ENCODE measurements at places on chromosomes 6 and 20.
A peak's percentile ranks its signal among the peaks of the same experiment; 100 is the strongest.

DNA sequence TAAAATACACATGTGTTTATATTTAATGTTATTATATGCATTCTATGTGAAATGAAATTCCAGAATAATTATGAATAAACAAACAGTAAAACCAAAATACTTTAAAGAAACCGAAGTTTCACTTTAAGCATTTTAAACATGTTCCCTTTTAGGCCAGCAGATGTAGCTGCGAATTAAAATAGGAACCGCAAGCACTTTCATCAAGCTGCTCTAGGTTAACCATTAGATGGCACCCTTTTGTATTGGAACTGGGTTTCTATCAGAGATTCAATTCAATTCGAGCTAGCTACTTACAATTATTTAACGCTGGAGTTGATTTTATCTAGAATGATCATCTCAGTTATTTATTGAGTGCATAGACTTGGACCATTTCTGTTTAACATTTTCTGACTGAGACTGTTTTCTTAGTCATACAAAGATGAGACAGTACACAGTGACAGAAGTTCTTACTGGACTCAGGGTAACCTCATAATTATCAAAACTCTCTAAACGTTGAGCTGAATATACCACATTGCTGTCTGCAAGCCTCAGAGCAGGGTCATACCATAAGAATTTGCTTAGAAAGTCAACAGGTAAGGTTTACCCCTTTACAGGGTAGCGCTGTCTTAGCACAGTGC, 8.5 kb downstream of the TMEM242 start:
- peak; percentile 80 for DNase-seq

DNA sequence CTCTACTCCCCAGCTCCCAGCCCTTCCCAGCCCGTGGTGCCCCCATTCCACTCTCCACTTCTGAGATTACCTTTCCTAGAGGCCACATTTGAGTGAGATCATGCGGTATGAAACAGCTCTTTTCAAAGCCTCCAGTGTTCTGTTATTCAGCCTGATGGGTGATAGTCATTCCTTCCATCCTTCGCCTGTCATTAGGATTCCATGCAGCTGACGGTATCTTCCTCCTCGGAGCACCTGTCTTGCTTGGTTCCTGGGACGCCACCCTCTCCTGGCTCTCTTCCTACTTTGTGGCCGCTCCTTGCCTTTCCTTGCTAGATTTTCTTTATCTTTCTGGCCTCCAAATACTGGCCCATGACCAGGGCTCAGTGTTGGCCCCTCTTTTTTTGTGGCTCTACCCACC, 137.0 kb downstream of the ARID1B start:
- no peak for DNase-seq

GRCh38 chr20:37994512-37994911, 38.7 kb downstream of the TTI1 start:
- DNase-seq: peak; percentile 57

- peak; percentile 11 for DNase-seq
Observed at GRCh38 chr6:91276315-91276714, 689.4 kb upstream of the MAP3K7 start.

DNA sequence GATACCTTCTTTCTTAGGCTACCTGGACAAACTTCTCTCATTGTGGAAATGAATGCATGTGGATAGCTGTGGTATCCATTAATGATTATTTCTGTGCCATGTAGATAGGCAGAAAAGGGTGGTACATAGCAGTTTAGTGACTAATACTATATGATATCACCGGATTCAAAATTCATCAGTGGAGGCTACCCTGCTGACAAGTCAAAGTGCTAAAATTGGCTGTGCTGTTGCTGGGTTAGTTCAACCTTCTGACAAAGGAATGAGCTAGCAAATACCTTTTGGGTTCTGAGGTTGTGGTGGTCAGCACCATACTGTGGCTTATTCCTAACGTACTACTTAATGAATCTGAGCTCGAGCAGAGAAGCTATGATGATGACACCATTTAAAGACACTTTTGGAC, 109.1 kb downstream of the TFAP2B start:
- DNase-seq: no peak

DNA sequence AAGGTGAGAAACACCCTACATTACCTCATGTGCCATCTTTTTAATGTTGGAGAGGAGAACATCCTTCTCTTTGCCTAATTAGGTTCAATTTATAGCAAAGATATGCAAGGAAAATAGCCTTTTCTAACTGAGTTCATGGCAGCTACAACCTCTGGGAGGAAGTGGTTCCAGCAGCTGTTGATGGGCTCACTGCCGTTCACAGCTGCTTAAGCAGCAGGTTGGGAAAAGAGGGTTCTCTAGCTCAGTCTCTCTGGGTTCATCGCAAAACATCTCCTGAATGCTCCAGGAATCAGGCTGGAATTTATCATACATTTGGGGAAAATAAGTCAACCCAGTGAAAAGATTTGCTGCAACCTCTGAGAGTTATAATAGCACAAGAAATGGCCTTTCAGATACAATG, 115.1 kb downstream of the UNC5CL start:
- DNase-seq: no peak

Data from fibroblast of villous mesenchyme (primary cell).